MG63 (cell line): ENCODE measurements at places on chromosomes 1 and 21. TPM values are rescaled to one million over a fixed set of nuclear protein-coding genes. Genes with fewer than 3 reads are reported as not detected.

DNA sequence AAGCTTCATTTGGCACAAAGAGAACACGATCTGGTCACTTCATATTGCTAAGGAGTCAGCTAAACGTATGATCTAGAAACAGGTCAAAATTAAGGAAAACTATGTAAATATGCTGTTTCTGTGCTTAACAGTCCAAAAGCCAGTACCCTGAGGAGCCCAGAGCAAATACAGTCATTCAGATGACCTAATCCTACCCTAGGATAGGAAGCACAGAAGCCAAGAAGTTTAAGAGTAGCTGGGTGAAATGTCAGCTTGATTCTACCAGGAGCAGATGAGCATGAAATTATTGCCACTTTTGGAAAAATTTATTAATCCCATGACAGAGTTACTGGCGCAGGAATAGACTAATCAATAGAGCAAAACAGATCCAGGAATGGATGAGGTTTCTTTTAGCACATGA lies 18.3 kb downstream of the SORT1 start:
- no peak for DNase-seq

- DNase-seq, result no peak
Observed at GRCh38 chr1:53606197-53606596, 132.8 kb downstream of the GLIS1 start.

DNA sequence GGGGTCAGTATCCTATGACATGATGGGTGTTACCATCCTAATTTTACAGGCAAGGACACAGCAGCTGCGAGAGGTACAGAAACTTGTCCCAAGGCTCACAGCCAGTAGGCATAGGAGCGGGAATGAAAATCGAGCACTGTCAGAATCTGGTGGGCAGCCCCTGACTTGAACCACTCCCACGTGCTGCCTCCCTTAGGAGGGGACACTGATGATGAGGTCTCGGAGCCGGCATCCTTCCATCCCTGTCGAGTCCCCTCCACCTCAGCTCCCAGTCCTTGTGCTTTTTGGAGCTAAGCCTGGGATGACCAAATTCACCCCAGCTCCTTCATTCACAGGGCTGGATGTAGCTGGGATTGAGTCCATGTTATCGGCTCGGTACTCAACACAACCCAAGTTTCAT lies 49.0 kb downstream of the B3GALT5 start:
- DNase-seq, result no peak

GRCh38 chr1:6930732-6931300 lies 145.6 kb downstream of the CAMTA1 start:
- no peak for DNase-seq

- no peak for DNase-seq
Observed at GRCh38 chr1:68378296-68379084, 71.3 kb downstream of the RPE65 start.

The PDIK1L gene
- 2.4 and 10.4 TPM in 2 replicates for total RNA-seq

The SPRR2A gene
- not detected in 2 replicates for total RNA-seq

The SERPINC1 gene
- total RNA-seq, result not detected in 2 replicates

The GIPC2 gene
- total RNA-seq, result 0.10 TPM in 1 of 2 replicates, not detected in the other
